CD4-positive, alpha-beta T cell (primary cell): ENCODE measurements at places on chromosomes 6 and 20. TPM values are rescaled to one million over a fixed set of nuclear protein-coding genes. Genes with fewer than 3 reads are reported as not detected.

DNA sequence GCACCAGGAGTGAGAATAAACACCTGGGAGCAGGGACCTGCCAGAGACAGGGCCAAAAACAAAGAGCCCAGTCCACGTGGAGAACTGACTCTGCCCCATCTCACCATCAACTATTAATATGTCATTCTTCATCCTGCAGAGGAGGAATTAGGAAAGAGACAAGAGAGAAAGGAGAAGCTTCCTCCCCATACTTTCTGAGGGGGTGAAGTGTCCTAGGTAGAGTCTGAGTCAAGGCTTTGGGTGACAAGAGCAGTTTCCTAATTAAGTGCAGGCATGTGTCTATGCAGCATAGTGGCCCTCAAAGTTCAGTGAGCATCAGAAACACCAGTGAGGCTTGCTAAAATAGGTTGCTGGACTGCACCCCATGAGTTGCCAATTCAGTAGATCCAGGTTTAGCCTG, 40.7 kb upstream of the BMP2 start:
- H3K27ac ChIP-seq, result no peak overlapping the region
- no peaks in the 10 kb centered on the region for H3K36me3 ChIP-seq
- H3K27me3 ChIP-seq, result no peaks in the 10 kb centered on the region
- H3K4me1 ChIP-seq, result no peaks in the 10 kb centered on the region

DNA sequence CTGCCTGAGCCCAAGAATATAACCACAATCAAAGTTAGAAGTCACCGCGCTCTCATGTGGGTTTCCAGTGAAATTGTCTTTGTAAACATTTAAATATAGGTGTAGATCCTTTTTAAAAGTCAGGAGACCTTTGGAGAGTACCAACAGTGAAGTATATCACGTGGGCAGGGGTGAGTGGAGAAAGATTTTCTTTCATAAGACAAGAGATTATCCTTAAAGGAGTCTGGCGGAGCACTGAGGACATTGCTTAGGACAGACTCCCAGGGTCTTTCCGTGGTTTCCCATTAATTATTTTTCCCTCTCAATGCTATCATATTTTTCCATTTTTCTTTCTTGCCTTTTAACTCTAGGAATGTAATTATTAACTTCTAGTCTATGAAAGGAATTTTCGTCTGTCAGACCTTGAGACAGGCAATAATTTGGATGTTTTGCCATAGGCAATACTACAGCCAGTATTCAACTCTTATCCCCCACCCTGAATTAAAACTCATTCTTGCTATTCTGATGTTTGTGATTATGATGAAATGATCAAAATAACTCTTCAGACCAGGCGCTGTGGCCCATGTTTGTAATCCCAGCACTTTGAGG, 31.4 kb downstream of the DCBLD1 start:
- DNase-seq, result no peak
- H3K4me3 ChIP-seq, result no peak overlapping the region
- H3K27ac ChIP-seq, result no peak overlapping the region
- H3K27me3 ChIP-seq, result peaks cover 3% of the 10 kb centered on the region
- no peaks in the 10 kb centered on the region for H3K4me1 ChIP-seq

DNA sequence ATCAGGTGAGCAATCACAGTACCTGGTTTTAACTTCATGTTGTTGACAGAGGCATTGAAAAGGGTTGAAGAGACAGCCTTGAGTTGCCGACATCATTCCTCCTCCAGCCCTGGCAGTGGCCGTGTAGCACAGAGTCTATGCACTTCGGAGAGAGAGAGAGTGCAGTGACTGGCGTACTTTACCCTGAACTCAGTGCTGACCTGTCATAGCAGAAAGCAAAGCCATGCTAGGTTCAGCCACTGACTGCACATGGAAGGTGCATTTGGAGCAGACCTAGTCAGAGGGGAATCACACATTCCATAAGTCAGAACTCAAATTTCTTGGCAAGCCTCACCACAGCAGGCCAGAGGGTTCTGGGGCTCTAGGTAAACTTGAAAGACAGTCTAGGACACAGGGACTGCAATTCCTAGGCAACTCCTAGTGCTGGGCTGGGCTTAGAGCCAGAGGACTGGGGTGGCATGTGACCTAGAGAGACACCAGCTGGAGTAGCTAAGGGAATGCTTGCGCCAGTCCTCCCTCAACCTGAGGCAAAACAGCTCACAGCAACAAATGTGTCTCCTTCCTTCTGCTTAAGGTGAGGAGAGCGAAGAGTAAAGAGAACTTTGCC, 69.1 kb downstream of the ELOVL4 start:
- no peaks in the 10 kb centered on the region for H3K4me1 ChIP-seq
- no peak for DNase-seq

Gene ECI2
- total RNA-seq, result 30.1 TPM

DNA sequence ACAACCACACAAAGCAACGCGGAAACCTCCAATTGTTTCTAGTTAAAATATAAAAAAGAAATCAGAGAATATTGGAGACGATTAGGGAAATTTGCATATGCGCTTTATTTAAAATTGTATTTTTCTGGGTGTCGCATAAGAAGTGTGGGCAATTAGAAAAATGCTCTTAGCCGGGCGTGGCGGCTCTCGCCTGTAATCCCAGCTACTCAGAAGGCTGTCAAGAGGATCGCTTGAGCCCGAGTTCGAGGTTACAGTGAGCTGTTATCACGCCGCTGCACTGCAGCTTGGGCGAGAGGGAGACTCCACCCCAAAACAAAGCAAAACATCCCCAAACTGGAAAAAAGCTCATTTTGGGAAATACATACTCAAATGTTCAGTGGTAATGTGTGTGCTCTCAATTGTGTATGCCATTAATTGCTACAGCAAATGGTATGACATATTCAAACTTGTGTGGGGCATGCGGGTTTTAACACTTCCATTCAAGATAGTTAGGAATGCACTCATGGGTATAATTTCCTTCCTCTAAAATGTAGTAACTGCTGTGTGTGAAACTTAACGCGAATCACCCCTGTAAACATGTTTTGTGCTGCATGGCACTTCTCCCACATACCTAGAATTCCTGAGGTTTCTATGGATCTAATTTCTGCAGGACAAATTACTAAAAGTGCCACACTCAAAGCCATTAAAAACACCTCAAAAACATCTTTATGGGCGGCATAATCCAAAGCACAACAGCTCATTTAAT, 54.7 kb upstream of the HFE start:
- no peaks in the 10 kb centered on the region for H3K27me3 ChIP-seq
- peaks cover 29% of the 10 kb centered on the region for H3K4me1 ChIP-seq
- peak overlapping the region; percentile 72 for H3K27ac ChIP-seq
- DNase-seq, result no peak

Gene NINL
- 2.7 TPM for total RNA-seq
